Left renal cortex interstitium (tissue), 4 donors: ENCODE measurements at places on chromosomes 7 and 10.

- no peak for DNase-seq
Observed at GRCh38 chr7:42617806-42618457, 293.9 kb downstream of the C7orf25 start.

GRCh38 chr7:77447616-77448015, 31.5 kb upstream of the GSAP start:
- no peak for DNase-seq

DNA sequence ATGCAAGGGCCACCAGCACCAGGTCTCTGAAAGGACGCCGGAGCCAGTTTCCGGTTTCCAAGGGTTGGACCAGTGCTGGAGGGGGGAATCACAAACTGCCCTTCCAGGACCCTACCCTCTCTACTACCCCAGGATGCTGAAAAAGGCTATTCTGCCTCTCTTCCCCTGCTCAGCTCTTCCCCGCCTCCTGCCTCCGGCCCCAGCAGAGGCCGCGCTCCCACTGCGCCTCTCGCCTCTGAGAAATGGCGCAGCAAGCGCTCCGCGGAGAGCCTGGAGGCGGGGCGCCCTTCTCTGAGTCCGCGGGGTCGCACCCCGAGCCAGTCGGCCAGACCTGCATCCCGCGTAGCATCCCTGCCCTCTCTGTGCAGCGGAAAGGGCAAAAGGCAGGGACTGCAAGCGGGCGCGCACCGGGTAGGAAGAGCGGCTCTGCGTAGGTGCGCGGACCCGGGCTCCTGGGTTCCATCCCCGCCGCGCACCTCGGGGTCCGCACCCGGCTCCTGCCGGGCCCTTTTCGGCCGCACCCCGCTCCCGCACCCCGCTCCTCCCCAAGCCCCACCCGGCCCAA, 476 bp upstream of the RET start:
- DNase-seq = no peak

DNA sequence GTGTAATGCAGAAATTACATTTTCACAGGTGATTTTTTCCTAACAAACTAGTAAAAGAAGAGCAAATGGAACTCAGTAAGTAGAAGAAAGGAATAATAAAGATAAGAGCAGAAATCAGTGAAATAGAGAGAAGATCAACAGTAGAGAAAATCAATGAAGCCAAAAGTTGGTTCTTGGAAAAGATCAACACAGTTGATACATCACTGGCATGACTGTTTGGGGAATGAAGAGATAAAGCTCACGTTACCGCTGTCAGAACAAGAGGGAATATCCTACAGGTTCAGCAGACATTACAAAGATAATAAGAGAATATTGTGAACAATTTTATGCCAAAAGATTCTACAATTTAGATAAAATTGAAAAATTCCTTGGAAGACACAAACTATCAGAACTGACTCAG, 146.4 kb downstream of the ACTR3B start:
- DNase-seq = no peak

DNA sequence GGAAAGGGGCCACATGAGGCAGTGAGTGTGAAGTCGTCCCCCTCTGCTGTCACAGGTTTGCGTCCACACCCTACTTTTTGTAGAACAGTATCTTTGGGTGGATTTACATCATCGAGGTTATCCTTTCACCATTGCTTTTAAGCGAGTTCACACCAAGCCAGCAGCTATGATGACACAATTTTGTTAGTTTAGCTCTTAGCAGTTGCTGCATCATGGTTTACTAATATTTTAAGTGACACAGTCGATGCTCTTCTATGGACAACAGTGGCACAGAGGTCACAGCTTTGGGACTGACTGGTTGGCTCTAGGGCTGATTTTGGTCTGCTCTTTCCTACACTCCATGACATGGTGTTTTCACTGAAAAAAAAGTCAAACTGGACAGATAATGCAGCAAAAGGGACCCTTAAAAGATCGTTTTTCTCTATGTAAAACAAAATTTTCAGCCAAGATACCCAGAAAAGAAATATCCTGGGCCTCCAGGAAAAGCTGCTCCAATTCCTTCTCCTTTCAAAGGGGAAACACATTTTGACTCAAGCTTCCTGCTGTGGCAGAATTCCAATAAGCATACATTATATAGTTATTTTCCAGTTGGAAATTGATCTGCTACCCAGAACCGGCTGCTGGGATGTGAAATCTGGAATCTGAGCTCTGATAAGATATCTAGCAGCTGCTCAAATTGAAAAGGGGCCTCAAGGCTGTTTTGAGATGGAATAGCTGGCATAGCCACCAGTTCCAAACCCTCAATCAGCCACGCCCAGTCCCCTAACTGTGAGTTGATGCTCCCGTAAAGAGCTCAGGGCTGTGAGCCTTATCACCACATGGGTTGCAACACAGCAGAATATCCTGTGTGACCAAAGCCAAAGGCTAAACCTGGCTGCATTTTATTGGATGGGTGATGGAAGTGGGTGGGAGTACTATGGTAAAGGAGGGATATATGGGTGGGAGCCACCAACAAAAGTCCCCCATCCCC, 114.2 kb downstream of the SMURF1 start:
- DNase-seq = no peak

- DNase-seq = no peak
Observed at GRCh38 chr7:48611993-48612392, 312.4 kb upstream of the CDC14C start.

DNA sequence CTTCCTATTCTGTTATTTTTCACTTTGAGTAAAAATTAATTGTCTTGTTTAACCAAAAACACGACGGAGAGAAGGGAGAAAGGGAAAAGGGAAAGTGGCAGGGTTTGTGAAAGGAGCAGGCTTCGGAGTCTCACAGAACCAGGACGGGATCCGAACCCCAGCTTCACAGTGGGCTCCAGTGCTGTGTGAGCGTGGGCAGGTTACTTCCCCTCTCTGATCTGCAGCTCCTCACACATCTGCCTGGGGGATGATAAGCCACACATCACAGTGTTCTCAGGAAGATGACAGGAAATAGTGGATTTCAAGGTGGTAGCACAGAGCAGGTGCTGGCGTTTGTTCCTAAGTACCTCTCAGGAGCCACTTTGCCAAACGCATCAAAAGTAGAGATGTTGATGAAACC, 94.2 kb upstream of the GPR26 start:
- no peak for DNase-seq

DNA sequence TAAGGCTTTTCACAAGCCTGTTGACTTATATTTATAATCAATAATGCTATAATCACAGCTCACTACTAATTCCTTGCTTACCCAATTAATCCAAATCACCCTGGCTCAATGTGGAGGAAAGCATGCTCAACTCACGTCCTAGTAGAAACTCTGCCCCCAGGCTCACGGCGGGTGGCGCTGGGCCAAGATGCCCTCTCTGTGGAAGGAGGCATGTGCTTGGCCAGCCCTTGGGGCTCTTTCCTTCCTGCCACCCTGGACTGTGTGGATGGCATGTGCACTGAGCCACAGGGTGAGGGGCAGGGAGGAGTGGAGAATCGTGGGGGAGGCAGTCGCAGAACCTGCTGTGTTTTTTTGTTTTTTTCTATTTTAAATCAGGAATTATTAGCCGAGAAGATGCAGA, 96.2 kb downstream of the SH2D4B start:
- DNase-seq = no peak

GRCh38 chr7:317643-318405, 27.9 kb downstream of the FOXL3 start:
- no peak for DNase-seq

DNA sequence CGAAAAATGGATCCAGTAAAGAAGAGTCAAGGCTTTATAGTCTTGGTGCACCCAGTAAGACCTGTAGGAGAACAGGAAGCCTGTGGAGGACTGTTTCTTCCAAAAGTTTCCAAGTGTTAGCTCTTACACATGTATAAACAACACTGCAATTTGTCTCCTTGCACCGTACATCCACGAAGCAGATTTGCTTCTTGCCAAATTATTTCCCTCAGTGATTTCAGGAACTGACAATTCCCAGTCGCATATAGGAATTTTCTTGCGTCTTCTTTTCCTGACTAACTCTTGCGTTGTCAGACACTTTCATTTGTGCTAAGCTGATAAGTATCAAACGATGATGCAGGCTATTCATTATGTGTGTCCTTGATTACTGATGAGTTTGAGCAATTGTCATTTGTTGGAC, 182.1 kb downstream of the PKD1L1 start:
- DNase-seq = no peak

GRCh38 chr7:151175793-151176311, 8.4 kb upstream of the GBX1 start:
- no peak for DNase-seq

- no peak for DNase-seq
Observed at GRCh38 chr10:5608608-5609220, 57.7 kb downstream of the ASB13 start.

DNA sequence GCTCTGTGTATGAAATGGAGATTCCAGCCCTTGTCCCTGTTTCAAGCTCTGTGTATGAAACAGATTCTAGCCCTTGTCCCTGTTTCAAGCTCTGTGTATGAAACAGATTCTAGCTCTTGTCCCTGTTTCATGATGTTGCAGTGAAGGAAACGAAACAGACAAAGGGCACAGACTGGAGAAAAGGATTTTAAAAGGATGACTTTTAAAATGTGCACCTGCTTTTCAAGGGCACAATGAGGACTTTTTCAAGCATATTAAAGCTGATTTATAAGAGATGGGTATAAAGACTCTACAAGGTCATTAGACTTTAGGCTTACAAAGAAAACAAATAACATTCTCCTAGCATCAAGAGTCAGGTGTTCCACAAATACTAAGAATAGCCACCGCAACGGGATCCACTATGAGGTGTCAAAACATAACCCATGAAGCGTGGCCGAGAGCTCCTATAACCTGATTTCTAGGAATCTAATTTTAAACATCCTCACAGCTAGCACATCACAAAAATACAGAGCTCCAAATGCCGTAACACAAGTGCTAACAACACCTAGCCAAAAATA, 29.0 kb downstream of the DIP2C start:
- no peak for DNase-seq

GRCh38 chr10:13887761-13888160, 301.0 kb downstream of the PRPF18 start:
- DNase-seq = no peak

DNA sequence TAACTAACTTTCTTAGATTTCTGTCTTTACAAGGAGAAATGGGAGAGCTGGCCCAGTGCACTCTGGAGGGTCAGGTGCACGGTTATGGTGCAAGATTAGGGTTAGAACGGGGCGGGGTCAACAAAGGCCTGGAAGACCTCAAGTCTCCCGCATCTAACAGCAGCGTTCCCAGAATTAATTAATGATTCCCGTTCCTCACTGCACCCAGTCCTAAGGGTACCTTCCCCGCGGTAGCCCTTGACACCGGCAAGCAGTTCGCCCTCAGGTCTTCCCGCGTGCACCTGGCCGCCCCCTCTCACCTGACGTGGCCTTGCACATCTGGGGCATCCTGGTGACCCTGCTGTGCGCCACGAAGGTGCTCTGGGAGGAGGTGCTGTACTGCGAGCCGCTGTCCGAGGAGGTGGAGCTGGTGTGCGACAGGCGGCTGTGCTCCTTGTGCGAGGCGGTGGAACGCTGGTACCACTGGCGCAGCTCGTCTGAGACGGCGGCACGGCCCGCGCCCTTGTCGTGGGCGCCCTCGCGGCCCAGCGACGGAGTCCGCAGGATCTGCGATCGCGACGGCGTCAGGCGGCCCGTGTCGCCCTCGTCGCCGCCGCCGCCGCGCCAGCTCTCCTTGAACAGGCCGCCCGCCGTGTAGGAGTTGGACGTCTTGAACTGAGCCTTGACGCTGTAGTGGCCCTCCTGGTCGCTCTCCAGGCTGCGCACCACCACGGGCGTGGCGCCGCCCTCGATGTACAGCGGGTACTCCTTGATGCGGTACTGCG, 69.8 kb downstream of the PRPF18 start:
- DNase-seq = no peak

DNA sequence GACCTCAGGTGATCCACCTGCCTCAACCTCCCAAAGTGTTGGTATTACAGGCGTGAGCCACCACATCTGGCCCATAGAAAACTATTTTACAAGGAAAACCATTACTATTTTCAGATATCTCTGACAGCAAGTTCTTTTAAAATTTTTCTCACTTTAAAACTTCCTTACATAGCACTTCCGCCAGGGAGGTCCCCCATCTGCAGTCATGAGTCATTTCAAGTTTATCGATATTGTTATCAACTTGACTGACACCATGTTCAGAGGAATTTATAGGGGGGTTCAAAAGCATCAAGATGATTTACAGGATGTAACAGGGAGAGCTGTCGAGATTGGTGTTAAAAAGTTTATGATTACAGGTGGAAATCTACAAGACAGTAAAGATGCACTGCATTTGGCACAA, 88.8 kb downstream of the NRBF2 start:
- no peak for DNase-seq

- no peak for DNase-seq
Observed at GRCh38 chr7:14207138-14207537, 217.7 kb upstream of the ETV1 start.

- no peak for DNase-seq
Observed at GRCh38 chr7:47581804-47582763, at the start of gene TNS3. Gene TNS3, minus strand, starts transcription at chr7:47582111. Its CDS starts 142,475 bp downstream, at chr7:47439636.

DNA sequence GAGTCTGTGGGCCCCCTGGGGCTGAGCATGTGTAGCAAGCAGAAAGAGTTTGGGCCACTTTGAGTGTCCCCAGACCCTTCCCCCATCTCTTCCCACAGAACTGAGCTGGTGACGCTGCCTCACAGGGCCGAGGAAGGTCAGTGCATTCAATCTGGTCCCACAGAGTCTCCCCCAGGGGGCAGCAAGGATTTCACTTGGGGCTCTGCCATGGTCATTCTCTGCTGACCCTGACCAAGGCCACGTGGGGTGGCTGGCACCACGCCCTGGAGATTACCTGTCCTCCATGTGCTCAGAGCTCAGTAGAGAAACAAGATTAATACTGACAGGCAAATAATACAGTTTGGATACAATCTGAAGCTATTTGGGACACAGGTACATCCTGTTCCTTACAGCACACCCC, 30.2 kb downstream of the ADRA2A start:
- no peak for DNase-seq

DNA sequence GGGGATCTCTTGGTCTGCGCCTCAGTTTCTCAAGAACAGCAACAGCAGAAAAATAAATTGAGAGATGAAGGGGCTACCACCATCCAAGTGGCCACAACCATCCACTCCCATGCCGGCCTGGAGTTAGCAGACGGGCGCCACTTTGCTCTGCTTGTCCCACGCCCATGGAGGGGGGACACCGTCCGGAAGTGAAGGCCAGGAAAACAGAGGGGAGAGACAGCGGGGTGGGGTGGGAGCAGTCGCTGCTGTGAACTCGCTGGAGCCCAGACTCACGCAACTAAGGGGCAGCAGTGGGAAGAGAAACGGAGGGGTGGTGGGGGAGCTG, 135.4 kb downstream of the KIF20B start:
- DNase-seq = no peak

- no peak for DNase-seq
Observed at GRCh38 chr7:145050415-145050814, 214.6 kb upstream of the TPK1 start.

DNA sequence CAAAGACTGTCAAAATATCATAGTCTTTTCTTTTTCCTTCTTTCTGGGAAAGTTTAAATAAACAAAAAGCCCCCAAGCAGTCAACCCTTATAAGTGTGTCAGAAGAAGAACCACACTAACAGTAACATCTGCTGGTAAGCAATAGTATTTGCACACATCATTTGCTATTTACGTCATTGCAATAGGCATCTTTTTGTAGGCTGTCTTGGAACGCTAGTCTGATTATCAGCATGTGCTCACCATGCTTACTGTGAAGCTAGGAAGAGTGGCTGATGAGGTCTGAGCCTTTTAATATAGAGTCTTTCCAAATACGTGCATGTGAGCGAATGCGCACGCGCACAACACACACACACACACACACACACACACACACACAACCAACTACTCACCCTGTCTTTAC, 599.0 kb upstream of the TPK1 start:
- no peak for DNase-seq

- no peak for DNase-seq
Observed at GRCh38 chr7:84107259-84107658, 87.3 kb downstream of the SEMA3A start.
